ENCODE measurements at places on chromosomes 7 and 10.
A peak's percentile ranks its signal among the peaks of the same experiment; 100 is the strongest.

DNA sequence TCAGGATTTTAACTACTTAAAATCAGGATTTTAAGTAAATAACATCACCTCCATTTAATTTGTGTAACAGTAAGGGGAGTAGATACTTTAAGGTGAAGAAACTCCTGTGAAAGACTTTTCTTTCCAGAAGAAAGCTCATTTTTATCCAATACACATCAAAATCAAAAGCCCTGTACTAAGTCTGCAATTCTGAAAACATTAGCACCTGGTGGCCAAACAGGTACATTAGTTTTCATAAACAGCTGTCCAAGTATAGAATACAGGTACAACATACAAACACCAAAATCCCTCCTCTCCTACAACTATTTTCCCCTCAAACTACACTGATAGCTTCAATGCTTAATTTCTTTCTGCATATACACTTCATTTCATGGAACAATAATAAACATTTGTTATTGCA lies 22.9 kb downstream of the FAM3C start:
- DNase-seq, result no peak

DNA sequence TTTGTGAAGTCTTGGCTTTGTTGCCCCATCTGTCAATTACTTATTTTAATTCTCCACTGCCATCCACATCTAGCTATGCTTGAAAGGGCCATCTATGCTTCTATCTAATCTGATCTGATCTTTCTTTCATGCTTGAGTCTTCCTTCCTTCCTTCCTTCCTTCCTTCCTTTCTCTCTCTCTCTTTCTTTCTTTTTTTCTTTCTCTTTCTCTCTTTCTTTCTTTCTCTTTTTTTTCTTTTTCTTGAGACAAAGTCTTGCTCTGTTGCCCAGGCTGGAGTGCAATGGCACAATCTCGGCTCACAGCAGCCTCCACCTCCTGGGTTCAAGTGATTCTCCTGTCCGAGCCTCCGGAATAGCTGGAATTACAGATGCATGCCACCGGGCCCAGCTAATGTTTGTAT lies 11.3 kb downstream of the TFR2 start:
- DNase-seq, result no peak

GRCh38 chr7:14095233-14095950 lies 105.9 kb upstream of the ETV1 start:
- DNase-seq, result no peak

DNA sequence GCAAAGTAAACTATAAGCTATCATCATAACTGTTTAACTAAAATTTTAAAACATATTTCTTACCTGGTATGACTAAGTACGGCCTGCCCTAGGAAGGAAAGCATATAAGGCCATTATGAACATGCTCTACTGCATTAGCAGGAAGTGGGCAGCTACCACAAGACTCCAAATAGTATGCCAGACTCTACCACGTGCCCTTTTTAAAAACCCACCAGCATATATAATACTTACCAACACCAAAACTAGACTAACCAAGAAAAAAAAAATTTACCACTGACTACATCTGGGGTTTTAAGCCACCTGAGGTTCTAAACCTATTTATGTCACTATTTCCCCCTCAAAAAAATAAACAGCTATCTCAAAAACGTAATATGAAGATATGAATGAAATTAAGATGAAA lies 30.1 kb downstream of the NUDCD3 start:
- peak; percentile 61 for DNase-seq

DNA sequence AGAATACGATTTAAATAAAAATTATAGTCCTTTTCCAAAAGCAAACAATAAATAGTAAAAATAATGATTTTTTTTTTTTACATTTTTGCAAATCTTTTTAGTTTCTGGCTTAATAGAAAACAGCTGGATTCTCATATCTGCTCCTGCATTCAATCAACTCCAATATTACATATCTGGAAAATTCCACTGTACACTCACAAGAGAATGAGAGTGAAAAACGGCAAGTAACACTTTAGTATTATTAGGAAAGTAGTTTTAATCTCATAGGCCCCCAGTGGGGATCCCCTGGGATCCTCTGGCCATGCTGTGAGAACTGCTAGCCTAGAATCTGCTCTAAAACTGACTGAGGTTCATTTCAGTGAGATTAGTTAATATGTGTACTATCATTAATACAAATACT lies 128.6 kb upstream of the LRRN3 start:
- no peak for DNase-seq

All from hematopoietic multipotent progenitor cell (in vitro differentiated cells).